ENCODE measurements at places on chromosomes 11 and 22.

- no peak for DNase-seq
Measured at GRCh38 chr11:60672255-60672654, 27.2 kb upstream of the MS4A8 start.

- no peak for DNase-seq
Measured at GRCh38 chr11:4191031-4191571, 96.5 kb downstream of the RRM1 start.

DNA sequence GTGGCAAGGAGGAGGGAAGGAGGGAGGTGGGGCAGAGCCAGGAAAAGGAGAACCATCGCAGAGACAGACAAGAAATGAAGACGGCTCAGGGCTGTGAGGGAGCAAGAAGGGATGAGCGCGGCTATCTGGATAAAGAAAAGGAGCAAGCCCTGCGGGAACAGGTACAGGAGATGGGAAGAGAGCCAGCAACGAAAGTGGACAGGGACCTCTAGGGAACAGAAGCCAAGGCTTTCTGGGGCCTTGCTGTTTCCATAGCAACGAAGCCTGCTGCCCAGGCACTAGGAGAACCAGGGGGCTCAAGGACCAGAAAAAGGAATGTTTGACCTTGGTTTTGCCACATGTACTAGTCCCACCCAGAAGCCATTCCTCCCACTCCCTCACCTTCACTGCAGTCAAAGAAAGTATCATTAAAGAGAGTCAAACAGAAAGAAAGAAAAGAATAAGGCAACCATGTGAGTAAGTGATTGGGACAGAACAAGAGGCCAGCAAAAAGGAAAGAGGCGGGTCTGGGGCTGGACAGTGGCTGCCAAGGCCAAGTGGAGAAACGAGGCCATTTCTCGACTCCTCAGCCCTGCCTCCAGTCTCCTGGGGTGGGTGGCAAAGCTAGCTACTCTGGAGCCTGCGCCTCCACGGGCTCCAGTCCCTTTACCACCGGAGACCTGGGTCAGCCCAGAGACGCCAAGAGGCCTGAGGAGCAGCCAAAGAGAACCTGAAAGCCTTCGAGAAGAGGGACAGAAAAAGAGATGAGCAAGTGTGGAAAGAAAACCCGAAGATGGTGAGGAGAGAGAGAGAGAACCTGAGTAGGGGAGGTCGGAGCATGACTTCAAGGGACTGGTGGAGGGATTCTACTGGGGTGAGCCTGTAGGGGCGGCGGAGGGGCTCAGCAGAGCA, 35.1 kb downstream of the NRXN2 start:
- no peak for DNase-seq

DNA sequence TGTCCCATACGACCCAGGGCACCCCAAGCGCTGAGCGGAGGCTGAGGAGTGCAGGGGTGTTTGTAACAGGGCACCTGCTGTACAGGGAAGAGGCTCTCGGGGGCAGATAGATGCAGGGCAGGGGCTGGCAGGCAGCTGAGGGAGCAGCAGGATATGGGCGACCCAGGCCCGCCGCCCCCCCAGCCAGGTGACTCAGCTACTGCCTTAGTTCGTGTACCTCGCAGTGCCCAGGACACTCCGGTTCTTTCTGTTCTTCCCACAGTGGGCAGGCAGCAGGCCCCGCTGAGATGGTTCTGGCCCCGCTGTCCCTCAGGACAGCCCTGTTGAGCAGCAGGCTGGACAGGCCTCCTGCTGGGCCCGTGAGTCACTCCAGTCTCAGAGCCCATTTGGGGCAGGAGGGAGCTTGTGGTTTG, 16.2 kb downstream of the PHLDA2 start:
- peak; percentile 40 for DNase-seq

- DNase-seq, result peak; percentile 73
Measured at GRCh38 chr11:46346886-46347636, at the start of gene DGKZ. DGKZ (plus strand) TSS chr11:46347463; CDS start chr11:46347660, 197 bp downstream.

DNA sequence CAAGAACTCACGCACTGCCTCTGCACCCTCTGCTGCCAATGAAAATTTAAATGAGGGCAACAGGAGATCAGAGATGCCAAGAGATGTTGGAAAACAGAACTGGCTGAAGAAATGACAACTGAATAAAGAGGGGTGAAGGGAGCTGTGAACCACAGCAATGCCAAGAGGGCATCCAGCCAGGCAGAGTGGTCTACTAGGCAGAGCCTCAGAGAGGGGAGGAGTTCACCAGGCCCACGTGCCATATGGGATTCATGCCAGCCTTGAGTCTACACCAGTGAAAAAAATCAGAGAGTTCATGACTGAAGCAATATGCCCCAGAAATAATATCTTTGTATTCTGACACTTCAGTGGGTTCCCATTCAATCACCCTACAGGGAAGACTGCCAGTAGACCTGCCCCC, 4.4 kb downstream of the APOL2 start:
- DNase-seq, result no peak

DNA sequence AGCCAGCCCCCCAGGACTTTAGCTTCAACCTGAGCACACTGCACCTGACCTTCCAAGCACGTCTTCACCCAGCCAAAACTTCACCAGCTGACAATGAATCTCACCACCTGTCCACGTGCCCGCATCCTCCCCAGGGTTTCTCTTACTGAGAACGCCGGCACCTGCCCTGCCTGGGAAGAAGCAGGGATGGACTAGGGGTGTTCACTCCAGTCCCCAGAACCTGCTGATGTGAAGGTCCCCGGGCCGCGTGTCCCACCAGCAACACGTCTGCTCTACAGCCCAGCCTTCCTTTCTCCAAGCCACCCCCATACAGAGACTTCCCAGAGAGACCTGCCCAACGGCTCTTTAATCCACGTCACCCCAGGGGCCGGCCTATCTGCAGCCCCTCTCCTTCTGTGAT, 12.8 kb downstream of the CPT1A start:
- no peak for DNase-seq

GRCh38 chr11:94786264-94787126, 18.3 kb downstream of the AMOTL1 start:
- DNase-seq, result peak; percentile 71

GRCh38 chr11:115808351-115808940, 304.2 kb upstream of the CADM1 start:
- DNase-seq, result no peak

- peak; percentile 36 for DNase-seq
Measured at GRCh38 chr11:102810950-102811660, 13.1 kb upstream of the MMP1 start.

GRCh38 chr11:77127920-77128691, at the start of gene MYO7A:
MYO7A (plus strand) TSS chr11:77128246; CDS start chr11:77130635, 2,389 bp downstream.
- DNase-seq, result peak; percentile 45

GRCh38 chr11:61617515-61617914, 36.6 kb upstream of the SYT7 start:
- no peak for DNase-seq

GRCh38 chr11:78061088-78061920, 2.4 kb upstream of the THRSP start:
- DNase-seq, result no peak

DNA sequence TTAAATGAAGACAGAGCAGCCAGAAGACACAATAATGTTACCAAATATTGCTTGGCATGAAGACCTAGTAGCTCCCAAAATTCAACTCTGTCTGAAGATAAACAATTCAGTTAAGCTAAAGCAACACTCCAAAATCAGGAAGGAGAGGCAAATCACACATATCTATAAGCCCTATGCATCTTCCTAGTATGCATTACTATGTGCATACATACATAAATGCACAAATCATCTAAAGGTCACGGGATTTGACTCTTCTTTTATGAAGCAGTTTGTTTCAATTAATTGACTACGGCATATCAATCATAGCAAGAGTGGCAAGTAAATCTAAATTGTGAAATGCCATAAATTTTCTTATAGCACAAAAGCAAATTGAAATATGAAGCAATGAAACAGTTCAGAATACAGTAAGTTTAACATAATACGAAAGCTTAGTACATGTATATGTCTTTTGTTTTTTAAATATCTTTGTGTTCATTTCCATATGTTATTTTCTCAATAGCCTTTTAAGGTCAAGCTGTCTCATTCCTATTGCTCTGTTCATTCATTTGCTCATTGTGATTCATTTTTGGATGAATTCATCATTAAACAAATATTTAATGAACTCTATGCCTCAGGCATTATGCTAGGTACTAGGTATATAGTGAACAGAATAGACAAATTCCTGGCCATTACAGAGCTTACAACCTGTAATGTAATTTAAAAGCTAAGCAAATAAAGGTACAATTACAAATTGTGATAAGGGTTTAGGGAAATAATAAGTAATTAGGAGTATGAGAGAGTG, 540.5 kb downstream of the DLG2 start:
- DNase-seq, result peak; percentile 38

DNA sequence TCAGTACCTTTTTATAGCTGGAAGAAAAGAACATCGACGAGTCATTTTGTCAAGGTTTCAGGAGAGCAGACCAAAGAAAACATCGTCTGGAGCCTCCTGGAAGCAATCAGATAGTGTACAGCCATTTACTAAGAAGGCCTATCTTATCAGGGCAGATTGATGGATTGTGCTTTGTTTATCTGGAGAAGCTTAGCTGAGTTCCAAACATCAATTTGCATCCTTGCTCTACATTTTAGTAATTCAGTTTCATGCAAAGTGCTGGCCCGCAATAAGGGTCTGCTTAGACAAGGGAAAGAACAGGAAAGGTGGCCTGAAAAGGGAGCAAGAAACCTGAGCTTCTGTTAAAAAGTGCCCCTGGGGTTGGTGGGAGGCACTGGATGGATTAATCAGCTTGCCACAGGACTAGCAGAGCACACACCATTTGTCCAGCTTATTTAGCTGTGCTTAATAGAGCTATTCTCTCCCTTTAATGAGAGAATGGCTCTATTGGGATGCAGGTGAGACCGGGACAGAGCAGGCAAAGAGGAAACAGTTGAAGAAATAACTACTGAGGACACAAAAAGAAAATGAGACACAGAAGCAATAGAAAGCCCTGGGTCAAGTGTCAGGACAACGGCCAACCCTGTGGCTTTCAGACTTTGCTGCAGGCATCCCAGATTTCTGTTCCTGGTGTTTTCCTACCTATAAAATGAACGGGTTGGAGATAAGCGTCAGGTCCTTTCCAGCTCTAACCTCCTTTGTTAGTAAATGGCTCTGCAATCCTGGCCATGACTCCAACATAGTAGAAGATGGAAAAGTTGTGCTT, 122.1 kb upstream of the TTC12 start:
- no peak for DNase-seq

DNA sequence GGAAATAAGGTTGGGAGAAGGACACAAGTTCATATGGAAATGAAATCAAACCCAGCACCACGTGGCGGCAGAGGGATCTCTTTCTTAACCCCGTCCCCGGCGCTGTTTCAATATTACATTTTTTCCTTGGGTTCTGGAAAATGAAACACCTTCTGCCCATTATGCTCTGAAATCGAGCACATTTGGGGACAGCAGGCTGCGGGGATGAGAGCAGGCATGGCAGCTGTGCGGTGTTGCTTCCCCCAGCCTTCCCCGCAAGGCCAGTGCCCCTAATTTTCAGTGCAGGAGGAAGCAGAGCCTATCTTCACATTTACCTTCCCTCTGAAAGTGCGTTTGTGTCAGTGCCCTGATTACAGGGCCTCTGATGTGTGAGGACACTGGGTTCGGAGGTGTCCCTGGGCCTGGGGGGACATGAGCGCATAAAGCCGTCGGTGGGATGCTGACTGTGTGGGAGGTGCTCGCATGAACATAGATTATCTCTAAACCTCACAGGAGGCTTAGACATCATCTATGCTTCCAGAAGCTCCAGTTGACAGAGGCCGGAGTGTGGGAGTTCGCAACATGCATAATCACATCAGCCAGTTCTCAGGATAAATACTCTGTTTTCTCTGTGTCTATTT, 921.3 kb downstream of the BRD1 start:
- DNase-seq, result no peak

DNA sequence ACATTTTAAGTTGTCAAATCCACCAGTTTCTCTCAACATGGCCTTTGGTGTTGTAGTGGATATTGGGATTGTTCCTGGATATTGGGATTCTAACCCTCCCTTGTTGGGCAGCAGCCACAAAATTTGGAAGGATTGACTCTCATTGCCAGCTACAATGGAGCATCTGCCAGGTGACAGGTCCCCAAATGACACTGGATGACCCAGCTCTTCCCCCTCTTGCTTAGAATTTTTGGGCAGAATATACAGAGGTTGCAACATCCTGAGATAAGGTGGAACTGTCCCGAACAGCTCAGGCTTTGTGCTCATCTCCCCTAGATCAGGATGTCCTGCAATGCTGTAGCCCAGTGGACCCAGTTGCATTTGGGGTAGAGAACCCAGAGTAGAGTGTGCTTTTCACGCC, 5.3 kb upstream of the TBC1D22A start:
- no peak for DNase-seq

- DNase-seq, result no peak
Measured at GRCh38 chr22:28743852-28744251, 2.0 kb downstream of the HSCB start.

DNA sequence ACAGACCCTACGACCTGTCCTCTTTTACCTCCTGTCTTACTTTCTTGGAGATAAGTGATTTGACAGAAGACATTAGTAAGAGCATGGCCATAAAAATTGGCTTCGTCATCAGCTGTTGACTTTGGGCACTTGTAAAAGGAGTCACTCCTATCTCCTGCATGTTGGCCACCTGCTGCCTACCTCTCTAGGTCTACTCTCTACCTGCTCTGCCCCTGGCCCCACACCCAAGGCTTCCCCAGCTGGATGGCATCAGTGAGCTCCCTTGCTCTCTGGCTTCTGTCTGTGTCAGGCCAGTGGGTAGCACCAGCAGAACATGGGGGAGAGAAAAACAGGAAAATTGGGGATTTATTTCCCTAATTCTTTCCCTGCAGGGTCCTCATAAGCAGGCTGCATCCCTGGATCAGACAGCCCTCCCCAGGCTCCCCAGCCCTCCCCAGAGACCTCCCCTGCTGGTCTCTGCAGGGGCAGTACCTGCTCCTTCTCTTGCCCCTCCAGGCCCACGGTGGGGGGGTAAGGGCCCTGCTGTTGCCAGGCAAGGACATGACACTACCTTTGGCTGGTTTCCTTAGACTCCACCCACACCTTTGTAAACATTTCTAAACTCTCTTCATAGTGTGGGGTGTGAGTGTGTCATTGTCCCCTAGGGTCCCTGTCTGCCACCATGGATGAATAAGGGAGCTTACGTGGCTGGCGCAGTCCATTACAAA, 157.0 kb upstream of the NECTIN1 start:
- DNase-seq, result no peak

GRCh38 chr11:111520560-111520959, 6.0 kb downstream of the HOATZ start:
- DNase-seq, result peak; percentile 64

GRCh38 chr22:42994917-42995562, 19.9 kb downstream of the PACSIN2 start:
- peak; percentile 94 for DNase-seq

- DNase-seq, result peak; percentile 65
Measured at GRCh38 chr11:96393753-96394348, 4.0 kb downstream of the JRKL start.

DNA sequence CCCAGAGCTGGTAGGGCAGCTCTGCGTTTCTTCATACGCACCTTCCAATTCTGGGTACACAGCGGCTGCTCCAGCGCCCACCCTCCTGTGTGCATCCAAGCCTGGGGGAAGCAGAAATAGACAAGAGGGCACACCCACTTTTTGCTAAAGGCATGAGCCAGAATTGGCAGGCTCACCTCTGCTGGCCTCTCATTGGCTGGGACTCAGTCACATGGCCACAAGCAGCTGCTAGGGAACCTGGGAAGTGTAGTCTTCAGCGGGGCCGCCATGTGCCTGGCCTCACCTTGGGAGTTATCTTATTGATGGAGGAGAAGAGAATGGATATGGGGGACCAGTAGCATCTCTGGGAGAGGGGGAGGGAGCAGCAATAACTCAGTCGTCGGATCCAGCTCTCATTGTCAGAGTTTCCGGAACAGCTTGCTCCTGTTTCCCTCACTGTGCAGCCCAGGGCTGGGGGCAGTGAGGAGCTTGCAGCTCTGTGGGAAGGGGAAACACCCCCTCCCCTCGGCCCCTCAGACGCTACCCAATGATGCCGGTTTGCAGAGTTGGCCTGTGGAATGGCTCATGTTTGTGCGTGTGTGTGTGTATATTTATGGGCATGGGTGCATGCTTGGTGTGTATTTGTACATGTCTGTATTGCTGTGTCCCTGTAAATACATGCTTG, 11.8 kb upstream of the MIEF1 start:
- peak; percentile 74 for DNase-seq

Measured in iris pigment epithelial cell (primary cell).